ENCODE measurements at places on chromosomes 5 and 9.

GRCh38 chr9:79255651-79256260 is 316.0 kb upstream of the TLE4 start:
- DNase-seq = no peak

DNA sequence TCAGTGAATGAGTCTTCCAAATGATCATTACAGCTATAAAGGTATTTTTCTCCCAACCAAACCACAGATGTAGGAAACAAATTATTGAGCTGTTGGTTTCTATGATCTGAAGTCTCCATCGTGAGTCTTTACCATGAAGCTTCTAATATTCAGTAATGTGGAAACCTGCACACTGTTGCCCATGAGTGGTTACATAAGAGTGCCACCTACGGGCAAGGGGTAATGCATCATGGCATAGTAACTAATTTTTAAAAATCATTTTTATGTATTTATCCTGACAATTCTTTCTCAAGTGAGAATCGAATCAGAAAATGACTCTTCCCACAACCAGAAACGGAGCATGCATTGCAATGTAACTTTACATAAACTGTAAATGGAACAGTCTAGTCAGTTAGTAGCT is 282.5 kb upstream of the SMARCA2 start:
- no peak for DNase-seq

GRCh38 chr9:118446943-118447639 is 742.9 kb downstream of the TLR4 start:
- no peak for DNase-seq

DNA sequence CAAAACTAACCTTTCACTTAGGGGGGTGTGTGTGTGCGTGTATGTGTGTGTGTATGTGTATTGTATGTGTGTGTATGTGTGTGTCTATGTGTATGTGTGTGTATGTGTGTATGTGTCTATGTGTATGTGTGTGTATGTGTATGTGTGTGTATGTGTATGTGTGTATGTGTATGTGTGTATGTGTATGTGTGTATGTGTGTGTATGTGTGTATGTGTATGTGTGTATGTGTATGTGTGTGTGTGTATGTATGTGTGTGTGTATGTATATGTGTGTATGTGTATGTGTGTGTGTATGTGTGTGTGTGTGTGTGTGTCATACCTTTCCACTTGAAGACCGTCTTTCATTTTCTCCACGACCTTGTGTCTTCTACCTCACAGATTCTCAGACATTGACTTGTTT is 20.8 kb upstream of the FLT4 start:
- DNase-seq = no peak

DNA sequence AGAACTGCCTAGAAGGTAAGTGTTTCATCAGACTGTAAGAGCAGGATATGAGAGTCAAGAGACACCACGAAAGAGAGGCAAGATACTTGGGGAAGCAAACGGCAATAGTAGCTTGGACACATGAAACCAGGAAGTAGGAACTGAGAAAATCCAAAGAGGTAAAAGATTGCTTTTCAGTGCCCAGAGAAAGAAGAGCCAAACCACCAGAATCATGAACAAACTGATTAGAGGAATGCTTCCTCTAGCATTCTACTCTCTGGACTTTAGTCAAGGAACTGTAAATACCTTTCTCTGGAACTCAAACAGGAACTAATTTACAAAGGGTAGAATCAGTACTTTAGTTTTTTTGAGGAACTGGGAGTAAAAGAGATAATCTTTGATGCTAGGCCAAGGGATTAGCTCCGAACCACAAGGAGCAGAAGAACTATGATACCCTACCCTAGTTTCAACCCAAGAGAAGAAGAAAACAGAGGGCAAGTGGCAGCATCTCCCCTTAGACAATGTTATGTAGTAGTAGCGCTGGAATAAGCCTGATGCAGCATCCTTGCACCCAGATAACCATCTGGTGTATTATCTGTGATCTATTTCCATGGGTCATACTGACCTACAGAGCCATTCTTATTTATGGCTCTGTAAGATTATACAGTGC is 41.3 kb downstream of the EFCAB9 start:
- no peak for DNase-seq

GRCh38 chr9:34957492-34958410 is at the start of gene PHF24:
TSS of gene PHF24 (plus strand) at chr9:34958285. CDS start at chr9:34971299, 13,014 bp downstream.
- no peak for DNase-seq

- no peak for DNase-seq
These were observed 180.0 kb downstream of the FGF18 start for GRCh38 chr5:171599411-171599810.

DNA sequence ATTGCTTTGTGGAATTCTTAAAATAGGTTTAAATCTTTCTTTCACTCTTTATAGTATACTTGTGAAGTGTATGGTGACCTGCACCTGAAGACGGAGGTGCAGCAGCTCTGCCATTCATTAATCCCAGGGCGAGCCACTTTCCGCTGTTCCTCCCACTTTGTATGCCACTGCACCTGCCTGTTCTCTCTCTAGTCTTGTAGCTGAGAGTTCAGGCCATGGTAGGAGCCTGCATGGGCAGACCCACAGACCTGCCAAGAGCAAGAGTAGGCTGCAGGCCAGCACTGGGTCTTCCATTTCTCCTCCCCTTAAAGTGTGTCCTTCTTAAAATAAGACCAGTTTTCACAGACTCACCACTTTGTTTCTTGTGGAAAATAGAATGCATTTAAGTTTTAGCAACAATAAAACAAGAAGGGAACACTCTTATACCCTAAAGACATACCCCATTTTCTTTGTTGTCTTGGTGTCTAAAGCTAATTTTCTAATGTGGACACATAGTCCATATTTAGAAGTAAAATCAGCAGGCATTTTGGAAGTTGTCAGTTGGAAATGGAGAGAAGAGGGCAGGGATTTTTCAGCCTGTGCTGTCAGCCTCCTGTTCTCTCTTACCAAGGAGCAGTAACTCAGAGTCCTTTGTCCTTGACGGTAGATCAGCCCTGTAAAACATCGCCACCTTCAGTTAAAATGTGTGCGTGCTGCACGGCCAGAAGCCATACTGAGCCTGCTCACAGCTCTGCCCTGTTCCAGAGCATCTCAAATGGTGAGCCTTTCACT is 103.2 kb downstream of the SNCAIP start:
- DNase-seq = no peak

GRCh38 chr5:159705948-159706347 is 210.3 kb upstream of the ADRA1B start:
- DNase-seq = no peak

GRCh38 chr5:143397302-143398052 is 6.0 kb downstream of the NR3C1 start:
- no peak for DNase-seq

DNA sequence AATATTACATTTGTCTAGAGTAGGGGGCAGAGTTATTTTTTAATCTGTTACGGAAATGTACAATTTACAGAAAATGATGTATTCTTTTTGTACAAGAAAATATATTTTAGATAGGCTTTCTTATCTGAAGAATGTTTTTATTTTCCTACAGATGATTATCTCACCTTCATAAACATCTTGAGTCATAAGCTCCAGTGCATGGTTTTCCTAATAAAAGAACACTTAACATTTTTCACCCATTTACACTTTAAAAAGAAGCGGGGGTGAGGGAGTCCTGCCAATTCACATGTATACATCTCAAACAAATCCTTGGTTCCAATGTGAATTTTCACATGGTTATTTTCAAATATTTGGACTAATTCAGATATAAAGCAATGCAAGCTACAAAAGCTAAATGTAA is 85.0 kb downstream of the MLLT3 start:
- no peak for DNase-seq

- DNase-seq = no peak
These were observed 81.0 kb downstream of the DCP2 start for GRCh38 chr5:113057557-113057984.

DNA sequence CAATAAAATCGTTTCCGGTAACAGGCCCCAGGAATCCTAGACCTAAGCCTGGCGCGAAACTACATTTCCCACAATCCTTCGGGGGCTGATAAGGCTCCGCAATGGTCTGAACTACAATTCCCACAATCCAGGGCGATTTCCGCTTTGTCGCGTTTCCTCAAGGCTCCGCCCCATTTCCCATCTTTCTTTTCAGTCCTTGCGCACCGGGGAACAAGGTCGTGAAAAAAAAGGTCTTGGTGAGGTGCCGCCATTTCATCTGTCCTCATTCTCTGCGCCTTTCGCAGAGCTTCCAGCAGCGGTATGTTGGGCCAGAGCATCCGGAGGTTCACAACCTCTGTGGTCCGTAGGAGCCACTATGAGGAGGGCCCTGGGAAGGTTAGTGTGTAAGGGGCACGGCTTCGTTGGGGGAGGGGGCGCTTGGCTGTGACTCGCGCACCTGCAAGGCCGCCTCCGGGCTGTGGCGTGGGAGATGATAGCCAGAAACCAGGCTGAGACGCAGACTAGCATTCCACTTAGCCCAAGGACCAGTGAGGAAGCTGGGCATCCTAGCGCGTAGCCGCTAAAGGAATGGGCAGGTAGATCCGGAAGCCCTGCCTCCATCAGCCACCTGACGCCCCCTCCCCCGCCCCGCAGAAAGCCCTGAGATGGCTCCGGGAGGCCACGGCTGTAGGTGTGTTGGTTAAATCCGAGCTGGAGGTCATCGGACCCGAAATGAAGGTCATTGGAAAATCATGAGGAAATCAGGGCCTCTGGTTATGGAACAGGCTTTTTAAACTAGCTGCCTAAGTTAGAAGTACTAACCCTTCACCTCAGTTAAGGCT is at the start of gene COX7C:
TSS of gene COX7C (plus strand) at position 186 of the 821 bp plus-strand sequence. CDS start at position 301, 115 bp downstream.
- peak; percentile 75 for DNase-seq

GRCh38 chr9:70947086-70947485 is 174.3 kb downstream of the TRPM3 start:
- no peak for DNase-seq

DNA sequence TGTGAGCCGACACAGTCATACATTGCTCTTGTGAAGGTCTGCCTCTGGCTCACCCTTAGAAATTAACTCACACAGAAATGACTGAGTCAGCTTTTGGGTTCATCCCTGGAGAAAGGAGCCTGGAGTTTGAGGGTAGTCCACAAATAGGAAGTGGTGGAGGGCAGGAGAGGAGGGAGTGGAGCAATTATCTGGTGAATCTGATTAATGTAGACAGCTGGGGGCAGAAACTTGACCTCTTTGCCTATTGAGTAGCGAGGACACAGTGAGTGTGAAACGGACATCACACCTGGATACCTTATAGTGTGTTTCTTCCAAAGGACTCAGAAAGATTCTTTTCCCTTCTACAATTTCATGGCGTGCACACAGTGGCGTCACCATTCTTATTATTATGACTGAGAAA is 48.5 kb upstream of the MSX2 start:
- no peak for DNase-seq

GRCh38 chr9:92804727-92805126 is 40.1 kb upstream of the BICD2 start:
- DNase-seq = no peak

- no peak for DNase-seq
These were observed 281.5 kb downstream of the YTHDC2 start for GRCh38 chr5:113794981-113795380.

Measured in activated CD4-positive, alpha-beta T cell treated with anti-CD3 and anti-CD28 coated beads for 24 hours (primary cell).